M059J (cell line): ENCODE measurements at places on chromosomes 4 and X.

- peak; percentile 1 for DNase-seq
Observed at GRCh38 chrX:34629572-34629971, 27.5 kb downstream of the TMEM47 start.

- DNase-seq: peak; percentile 12
Observed at GRCh38 chrX:41759817-41760216, 35.8 kb downstream of the GPR82 start.

GRCh38 chrX:136694431-136695087 is 46.6 kb downstream of the CD40LG start:
- DNase-seq: peak; percentile 53

- DNase-seq: no peak
Observed at GRCh38 chr4:109552237-109552636, 7.8 kb upstream of the MCUB start.

DNA sequence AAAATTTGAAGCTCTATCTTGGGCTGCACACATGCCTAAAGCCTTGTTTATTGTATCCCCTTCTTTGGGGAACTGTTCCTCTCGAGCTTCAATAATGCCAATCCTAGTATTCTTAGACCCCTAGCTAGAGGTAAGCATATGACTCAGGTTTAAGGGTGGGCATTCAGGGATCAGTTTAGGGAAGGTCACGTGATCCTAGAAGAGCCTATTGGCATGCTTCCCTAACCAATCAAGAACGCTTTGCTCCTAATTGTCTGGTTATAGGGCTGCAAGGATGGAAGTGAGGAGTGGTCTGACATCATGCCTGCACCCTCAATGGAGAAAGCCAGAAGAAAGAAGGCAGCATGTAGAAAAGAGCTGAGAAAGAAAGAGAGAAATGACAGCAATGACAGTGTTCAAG is 46.9 kb downstream of the TLR10 start:
- DNase-seq: no peak

- peak; percentile 55 for DNase-seq
Observed at GRCh38 chr4:47624031-47624441, 139.0 kb downstream of the ATP10D start.

DNA sequence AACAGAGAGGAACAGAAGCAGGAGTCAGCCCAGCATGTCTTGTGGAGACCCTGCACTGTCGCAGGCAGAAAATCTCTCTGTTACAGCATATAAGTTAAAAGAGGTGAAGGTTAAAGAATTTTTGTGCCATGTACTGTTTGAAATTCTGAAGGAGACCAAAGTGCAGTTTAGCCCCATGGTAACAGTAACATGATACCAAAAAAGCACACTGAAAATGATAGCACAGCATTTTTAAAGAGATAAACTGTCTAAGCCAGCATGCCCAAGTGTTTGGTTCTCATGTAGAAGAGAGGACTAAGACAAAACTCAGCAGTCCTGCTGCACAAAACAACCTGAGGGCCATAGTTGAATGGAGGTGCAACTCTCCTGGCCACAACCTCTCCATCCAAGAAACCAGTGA is 41.9 kb upstream of the PARM1 start:
- no peak for DNase-seq

DNA sequence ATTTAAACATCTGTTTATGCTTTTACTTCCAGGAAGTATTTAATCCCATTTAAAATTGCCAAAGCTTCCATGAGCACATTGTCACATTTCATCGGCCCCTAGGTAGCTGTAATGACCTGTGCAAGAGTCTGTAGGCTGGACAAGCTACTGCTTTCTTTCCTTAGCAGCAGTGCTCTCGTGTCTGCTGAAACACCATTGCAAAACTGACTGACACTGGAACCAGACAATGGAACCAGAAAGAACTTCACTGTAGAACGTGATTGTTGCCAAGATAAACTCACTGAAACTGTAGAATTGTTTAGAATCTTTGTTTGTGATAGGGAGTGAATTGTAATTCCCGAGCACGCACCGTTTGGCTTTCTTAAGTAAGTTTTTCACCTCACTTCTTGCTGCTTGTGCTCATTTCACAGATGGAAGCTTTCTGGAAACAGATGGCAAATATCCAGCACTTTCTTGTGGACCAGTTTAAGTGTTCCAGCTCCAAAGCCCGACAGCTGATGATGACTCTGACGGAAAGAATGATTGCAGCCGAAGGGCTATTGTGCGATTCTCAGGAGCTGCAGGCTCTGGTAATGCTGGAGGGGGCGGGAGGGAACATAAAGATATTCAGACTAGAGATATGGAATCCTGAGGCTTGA is 36.9 kb downstream of the EVC start:
- DNase-seq: peak; percentile 93

- DNase-seq: peak; percentile 95
Observed at GRCh38 chrX:74291964-74292807, 11.8 kb upstream of the ZCCHC13 start.

DNA sequence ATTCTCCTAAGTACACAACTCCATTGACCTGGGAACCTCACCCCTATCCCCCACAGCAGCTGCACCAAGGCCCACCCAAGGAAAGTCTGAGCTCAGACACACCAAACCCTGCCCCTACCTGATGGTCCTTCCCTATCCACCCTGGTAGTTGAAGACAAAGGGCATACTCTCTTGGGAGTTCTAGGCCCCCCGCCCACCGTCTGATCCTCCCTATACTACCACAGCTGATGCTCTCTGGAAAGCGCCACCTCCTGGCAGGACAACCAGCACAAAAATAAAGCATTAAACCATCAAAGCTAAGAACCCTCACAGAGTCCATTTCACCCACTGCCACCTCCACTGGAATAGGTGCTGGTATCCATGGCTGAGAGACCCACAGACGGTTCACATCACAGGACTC is 83.6 kb downstream of the ANAPC10 start:
- no peak for DNase-seq

- DNase-seq: peak; percentile 87
Observed at GRCh38 chr4:48756689-48757220, 23.3 kb downstream of the FRYL start.

DNA sequence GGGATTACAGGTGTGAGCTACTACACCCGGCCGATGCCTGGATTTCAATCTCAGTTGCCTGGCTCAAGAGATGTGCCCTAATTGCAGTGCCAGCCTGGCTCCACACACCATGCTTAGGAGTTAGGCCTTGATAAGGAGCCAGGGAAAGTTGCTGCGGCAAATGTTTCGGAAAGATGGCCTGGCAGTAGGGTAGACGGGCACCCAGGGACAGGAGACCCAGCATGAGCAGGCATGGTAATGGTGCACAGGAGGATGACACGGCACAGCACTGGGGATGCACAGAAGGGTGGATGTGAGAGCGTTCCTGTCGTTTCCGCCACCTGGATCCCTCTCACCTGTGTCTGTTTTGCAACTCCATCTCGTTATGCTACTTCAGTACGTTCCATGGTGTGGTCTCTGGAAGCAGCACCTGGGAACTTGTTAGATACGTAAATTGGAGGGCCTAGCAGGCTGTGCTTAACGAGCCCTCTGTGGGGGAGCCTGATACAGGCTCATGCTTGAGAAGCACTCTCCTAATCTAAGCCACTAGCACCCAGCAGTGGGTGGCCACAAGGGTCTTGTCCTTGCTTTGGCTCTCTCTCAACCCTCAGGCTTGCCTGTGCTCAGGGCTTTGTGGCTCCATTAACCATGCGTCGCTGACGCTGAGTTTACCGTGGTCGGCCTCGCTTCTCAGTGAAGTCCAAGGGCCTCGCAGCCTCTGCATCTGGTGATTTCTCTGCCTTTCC is 20.3 kb downstream of the RNF4 start:
- DNase-seq: no peak

DNA sequence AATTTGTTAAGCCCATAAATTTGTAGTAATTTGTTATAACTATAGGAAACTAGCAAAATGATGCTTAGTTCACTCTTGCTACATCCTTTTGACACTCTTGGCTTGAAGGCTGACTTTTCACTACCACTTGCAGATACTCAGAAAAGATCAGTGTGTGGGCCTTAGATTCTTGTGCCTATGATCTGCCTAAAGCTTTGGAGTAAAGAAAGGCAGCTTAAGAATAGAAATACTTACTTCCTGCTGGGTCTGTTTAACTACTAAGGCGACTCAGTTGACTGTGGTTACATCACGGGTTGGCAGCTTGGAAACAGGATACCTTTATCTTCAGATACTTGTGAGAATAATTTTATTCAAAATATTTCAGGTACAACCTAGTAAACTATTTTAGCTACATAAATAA is 201.4 kb upstream of the FMR1 start:
- DNase-seq: no peak

GRCh38 chr4:43690116-43690515 is 758.5 kb downstream of the KCTD8 start:
- DNase-seq: no peak

GRCh38 chrX:109840585-109840984 is 107.5 kb upstream of the ACSL4 start:
- DNase-seq: peak; percentile 98

GRCh38 chrX:149469406-149469805 is 35.7 kb downstream of the IDS start:
- DNase-seq: no peak

- DNase-seq: peak; percentile 66
Observed at GRCh38 chrX:68183612-68184214, 249.6 kb downstream of the OPHN1 start.

- no peak for DNase-seq
Observed at GRCh38 chrX:118047446-118048186, 69.0 kb downstream of the KLHL13 start.

DNA sequence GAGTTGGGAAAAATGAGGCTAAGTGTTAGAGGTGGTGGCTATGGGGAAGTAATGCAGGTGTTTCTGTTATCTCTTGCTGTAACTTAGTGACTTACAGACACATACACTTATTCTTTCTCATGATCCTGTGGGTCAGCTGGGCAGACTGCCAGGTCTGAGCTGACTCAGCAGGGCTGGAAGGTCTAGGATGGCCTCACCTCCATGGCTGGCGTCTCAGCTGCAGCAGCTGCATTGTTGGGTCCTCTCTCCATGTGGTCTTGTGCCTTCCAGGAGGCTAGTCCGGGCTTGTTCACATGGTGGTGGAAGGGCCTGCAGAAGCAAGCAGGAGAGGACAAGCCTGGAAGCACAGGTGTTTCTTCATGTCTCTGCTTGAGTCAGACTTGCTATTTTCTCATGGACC is 172.7 kb downstream of the NHS start:
- peak; percentile 94 for DNase-seq

DNA sequence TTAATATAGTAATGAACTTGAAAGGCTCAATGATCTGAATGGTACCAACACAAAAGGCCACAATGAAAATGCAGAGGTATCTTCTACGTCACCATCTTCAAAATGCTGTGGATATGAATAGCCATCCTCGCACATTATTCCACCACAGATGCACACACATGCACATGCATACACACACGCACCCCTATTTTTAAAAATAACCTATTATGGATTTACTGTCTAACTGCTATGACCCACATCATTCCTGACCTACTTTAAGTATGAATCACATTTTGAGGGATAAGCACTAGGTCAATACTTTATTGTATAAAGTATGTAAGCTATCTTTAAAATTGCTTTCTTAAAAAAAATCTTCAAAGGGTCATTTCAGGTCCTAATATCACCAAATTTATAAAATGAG is 24.4 kb upstream of the CORIN start:
- DNase-seq: peak; percentile 25

DNA sequence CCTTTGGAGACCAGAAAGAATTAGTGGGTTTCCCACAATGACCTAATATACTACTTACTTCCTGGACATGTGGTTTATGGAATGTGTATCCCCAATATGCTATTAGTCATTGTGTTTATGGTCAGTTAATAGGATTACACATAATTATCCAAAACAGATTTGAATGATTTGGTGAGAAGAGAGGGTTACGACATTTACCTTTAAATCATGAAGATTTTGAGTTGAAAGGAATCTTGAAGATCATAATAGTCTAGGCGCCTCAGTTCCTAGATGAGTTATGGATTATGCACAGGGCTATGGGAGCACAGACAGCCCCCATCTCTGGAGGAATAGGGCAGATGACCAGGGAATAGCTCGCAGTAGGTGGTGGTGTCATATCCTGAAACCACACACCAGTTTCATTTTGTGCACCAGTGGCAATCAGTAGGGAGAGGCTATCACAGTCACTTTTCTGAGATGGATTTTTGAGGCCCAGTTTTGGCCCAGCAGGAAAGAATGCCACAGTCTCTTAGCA is 61.3 kb downstream of the SEPTIN11 start:
- DNase-seq: peak; percentile 81

DNA sequence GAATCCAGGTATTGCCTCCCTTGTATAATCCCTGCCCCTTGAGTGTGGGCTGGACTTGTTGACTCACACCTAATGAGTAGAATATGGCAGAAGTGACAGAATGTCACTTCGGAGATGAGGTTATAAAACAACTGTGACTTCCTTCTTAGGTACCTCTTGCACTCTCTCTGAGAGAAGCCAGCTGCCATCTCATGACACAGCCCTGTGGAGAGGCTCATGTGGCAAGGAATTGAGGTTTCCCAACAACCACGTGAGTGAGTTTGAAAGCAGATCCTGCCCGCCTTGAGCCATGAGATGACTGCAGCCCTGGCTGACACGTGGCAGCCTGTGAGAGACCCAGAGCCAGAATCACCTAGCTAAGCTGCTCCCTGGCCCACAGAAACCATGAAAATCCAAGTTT is 13.5 kb downstream of the ASB11 start:
- DNase-seq: peak; percentile 45

- no peak for DNase-seq
Observed at GRCh38 chrX:154517101-154517781, 1.2 kb upstream of the FAM3A start.

GRCh38 chr4:113117358-113117702 is 67.9 kb downstream of the ANK2 start:
- no peak for DNase-seq

- DNase-seq: no peak
Observed at GRCh38 chrX:23662187-23662586, 5.1 kb upstream of the PRDX4 start.

DNA sequence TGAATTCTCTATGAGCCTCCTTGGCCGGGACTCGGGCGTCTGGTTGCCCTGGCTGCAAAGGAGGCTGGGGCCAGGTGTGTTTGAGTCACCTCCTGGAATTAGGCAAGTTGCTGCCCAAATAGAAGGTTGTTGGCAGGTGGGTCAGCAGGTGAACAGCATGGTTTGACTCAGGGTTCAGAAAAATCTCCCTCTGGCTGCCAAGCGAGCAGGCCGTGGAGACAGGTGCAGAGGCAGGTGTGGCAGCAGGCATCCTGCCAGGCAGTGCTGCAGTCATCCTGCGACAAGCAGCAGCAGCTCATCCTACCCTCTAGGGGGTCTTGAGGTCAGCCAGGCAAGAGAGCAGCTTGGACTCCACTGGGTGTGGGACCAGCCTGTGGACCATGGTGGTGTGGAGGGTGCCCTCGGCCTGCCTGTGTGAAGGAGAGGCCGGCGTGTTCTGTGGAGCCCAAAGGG is 8.2 kb downstream of the MSANTD1 start:
- no peak for DNase-seq

DNA sequence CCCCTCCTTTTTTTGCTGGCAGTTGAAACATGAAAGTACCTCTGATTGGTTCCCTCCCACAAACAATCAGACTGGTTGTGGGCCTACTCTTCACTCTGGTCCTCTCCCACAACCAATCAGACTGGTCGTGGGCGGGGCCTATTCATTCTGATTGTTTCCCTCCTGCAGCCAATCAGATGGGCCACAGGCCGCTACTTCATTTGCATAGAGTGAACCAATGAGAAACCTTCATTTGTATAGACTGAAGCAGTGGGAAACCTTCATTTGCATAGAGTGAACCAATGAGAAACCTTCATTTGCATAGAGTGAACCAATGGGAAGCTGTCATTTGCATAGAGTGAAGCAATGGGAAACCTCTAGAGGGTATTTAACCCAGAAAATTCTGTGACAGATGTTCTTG is 55.2 kb downstream of the TRMT44 start:
- DNase-seq: no peak

GRCh38 chr4:177232473-177232872 is 77.2 kb upstream of the NEIL3 start:
- no peak for DNase-seq
